ENCODE measurements at places on chromosomes 13 and 19.

DNA sequence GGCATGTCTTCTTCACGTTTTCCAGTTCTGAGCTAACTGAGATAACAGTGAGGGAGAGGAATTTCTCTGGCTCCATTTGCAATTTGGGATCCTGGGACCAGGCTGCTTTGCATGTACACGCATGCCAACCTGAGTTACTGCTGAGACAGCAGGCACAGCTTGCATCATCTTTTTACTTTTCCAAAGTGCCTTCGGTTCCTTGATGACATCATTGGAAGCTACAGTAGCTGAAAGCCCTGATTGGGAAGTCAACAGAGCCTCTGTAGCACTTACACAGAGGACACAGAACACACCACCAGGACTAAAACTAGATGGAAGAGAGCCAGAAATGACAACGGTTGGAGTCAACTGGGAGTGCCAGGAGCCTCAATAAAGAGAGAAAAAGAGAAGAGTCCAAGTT, 399.1 kb upstream of the GPC6 start:
- DNase-seq, result no peak

DNA sequence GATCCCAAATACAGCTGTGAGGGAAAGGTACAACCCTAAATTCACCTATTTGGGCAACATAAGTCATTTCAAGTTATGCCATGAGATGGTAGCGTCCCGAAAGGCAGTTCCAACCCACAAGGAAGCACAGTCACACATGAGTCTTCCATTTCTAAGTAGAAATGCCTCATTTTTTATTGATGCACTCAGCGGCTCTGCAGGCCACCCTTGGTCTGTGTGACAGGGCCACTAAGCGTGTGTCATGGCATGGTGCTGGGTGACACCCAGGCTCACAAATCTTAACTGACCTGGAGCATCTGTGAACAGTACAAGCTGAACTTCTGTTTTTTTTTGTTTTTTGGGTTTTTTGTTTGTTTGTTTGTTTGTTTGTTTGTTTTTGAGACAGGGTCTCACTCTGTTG, 15.1 kb downstream of the RAB20 start:
- no peak for DNase-seq

GRCh38 chr13:30810261-30810701, 74.9 kb downstream of the ALOX5AP start:
- DNase-seq, result no peak

DNA sequence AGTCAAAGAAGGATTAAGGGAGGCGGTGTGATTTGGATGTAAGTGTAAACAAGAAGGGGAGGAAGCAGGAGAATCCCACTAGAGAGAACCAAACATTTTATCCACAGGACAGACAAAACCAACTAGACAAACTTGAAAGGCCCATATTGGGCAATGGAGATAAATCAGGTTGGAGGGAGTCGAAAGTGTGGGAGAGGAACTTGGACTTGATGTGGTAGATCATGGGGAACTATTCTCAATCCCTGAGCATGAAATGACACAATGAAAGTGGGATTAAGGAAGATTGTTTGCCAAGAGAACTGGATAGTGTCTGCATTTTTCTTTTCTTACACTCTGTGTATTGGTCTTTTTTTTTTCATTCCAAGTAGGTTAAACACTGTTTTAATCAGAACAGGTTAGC, 17.9 kb downstream of the GPR183 start:
- DNase-seq, result no peak

- DNase-seq, result no peak
These were observed 6.7 kb upstream of the MADCAM1 start for GRCh38 chr19:489418-490196.

GRCh38 chr19:27676877-27677276, 1536.1 kb downstream of the UQCRFS1 start:
- no peak for DNase-seq

DNA sequence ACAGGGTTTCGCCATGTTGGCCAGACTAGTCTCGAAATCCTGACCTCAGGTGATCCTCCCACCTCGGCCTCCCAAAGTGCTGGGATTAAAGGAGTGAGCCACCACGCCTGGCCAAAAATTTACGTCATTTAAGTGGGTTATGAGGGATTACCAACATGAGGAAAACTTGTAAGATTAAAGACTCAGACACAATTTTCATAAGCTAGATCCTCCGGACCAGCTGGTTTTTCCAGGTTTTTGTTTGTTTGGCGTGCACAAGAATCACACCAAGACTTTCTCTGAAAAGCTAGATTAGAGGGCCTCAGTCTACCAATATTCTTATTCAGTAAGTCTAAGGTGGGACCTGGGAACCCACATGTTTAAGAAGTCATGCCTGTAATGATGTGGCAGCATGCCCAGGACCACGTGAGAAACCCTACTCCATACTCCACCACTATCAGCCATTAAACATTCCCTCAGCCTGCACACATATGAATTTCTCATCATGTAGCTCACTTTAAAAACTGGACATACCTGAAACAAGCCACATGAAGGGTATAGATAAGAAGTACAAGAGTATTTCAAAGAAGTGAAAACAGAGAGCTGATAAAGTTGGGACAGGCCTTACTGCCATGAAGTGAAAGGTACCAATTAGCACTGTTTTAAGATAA, 25.7 kb downstream of the DIAPH3 start:
- no peak for DNase-seq

- DNase-seq, result no peak
These were observed 111.3 kb downstream of the ZDHHC20 start for GRCh38 chr13:21347753-21348318.

GRCh38 chr13:70812481-70812880, 704.2 kb upstream of the KLHL1 start:
- DNase-seq, result no peak

DNA sequence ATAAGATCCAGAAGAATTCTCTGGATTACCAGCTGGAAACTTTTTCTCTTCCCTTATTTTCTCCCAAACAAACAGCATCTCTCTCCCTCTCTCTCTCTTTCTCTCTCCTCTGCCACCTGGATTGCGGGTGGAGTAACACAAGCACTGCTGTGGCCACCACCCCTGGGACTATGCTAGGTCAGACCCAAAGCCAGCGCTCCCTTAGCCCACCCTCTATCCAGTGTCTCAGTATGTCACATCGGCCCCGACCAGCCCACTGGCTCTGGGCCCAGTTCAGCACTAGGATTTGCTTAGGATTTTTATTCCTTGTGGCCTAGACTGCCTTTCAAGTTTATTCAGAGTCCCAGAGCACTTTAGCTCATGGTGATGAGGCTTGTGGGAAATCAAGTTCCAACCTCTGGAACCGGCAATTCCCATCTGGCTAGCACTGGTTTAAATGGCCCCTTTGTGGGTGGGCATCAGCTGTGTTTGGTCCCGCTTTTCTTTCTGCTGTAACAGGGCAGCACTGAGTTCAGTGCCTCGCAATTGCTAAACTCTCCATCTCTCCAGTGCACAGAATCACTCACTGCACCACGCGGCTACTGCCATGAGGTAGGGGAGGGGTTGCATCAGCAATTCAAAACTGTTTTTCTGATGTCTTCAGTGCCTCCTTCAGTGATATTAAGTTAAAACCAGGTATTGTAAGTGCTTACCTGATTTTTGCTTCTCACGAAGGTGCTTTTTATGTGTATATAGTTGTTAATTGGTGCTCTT, 1623.1 kb downstream of the SLITRK5 start:
- no peak for DNase-seq

- no peak for DNase-seq
These were observed 5.6 kb downstream of the PCID2 start for GRCh38 chr13:113202912-113203311.

DNA sequence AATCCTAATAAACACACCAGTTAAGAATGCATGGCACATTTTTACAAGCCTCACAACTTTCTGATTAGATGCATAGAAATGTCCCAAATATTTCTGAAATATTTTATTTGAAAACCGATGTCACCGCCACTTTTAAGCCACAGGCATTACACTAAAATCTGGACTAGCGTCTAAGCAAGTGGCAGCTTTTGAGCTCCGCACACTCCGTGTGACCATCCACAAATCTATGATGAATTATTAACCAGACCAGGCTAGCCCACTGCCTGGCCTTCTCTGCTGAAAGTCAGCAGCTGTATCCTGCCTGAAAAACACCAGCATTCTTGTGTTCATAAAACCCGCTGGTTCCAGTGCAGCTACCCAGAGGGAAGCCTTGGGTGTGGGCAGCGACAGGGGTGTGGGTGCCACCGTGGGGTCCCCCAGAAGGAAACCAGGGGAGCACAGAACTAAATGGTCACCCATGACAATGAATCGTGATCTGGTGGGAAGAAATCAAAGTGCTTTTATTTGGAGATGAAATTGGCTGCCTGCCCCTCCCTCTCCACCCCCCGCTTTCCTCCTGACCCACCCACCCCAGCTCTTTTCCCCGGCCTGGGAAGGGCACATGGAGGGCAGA, 13.8 kb downstream of the RASA3 start:
- no peak for DNase-seq

GRCh38 chr13:112351825-112352224, 24.3 kb upstream of the SPACA7 start:
- no peak for DNase-seq

- DNase-seq, result no peak
These were observed 28.4 kb downstream of the UBAC2 start for GRCh38 chr13:99228737-99229691.
